ENCODE measurements at places on chromosomes 2 and 18.
A peak's percentile ranks its signal among the peaks of the same experiment; 100 is the strongest.

DNA sequence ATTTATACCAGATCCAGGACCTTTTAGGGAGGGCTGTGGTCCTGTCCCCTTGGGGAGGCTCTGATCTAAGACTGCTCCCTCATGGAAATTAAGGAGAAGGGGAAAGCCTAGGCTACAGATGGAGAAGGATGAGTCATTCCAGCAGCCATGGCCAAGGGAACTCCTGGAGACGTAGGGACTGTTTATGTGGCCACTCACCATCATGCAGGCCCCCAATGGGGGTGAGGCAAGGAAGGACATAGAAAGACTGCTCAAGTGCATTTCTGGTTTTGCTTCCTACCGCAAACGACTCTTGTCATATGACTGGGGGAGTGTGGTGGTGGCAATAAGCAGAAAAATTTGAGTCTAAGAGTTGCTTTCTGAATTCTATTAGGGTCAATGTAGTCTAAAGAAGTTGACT is 54.0 kb upstream of the CYP1B1 start:
- DNase-seq = no peak

GRCh38 chr2:73998451-73998850 is 13.7 kb downstream of the TET3 start:
- DNase-seq = no peak

DNA sequence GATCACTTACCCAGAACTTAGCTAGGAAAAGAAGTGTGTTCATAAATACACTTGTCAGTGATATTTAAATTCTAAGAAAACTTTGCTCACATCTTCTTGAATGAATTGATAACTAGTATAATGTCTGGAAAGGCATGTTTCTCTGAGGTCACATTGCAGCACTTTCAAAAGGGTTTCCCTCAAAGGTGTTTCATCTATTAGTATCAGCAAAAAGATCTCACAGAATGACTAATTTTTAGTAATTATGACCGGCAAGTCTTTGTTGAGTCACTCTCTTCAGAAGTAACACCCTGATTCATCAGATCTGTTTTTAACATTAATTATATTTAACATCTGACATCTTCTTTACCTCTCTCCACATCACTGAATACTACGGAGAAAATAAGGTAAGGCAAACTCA is 222.3 kb downstream of the IKZF2 start:
- DNase-seq = no peak

GRCh38 chr2:72891091-72891818 is 4.0 kb downstream of the SPR start:
- no peak for DNase-seq

- no peak for DNase-seq
Measured at GRCh38 chr2:24117902-24118301, 5.2 kb downstream of the PFN4 start.

DNA sequence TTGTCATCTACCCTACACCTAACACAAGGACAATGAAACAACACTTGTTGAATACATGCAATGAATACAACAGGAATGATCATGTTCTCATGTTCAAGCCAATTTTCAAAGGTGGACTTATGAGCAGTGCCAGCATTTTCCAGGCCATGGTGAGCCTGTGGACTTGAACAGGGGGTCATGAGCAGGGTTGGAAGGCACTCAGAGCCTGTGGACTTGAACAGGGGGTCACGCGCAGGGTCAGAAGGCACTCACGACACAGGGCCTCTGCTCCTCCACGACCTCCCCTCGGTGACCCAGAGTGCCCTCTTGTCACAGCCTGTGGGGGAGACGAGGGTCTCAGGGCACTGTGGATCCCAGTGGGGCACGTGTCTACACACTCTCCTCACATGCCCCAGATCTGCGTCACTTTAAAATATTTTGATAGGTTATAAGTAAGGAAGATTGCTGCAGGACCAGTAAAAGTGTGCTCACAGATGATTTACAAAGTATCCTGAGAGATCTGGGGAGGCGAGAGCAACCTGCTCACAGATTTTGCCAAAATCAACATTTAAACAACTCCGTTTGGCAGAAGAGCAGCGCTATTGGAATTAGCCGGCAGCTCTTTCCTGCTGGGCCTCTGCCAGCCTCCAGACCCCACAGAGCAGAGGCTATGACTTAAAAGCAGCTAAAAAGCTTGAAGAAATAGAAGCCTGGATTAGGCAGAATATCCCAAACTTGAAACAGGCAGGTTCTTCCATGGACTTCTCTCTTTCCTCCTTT is 121.9 kb downstream of the TMEM18 start:
- no peak for DNase-seq

GRCh38 chr2:196639180-196640030 is at the start of gene CCDC150:
CCDC150 (plus strand) TSS chr2:196639715; CDS start chr2:196639767, 52 bp downstream.
- peak; percentile 97 for DNase-seq

GRCh38 chr2:232897598-232898408 is 27.7 kb downstream of the SNORC start:
- DNase-seq = no peak

DNA sequence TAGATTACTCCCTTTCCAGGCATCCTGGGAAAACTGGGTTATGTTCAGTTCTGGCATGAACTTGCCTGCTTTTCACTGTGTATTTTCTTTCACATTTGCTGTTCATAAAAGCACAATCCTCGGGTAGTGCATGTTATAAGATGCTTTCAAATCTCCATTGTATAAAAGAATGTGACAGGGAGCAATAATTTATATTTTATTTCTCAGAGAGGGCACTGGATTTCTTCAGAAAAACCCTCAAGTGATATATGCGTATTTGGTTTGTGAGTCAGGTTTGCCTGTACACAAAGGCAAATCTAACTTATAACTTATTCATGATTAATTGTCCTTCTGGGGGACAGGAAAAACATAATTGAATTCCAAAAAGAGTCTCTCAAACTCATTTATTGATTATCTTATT is 440.7 kb upstream of the MMADHC start:
- no peak for DNase-seq

DNA sequence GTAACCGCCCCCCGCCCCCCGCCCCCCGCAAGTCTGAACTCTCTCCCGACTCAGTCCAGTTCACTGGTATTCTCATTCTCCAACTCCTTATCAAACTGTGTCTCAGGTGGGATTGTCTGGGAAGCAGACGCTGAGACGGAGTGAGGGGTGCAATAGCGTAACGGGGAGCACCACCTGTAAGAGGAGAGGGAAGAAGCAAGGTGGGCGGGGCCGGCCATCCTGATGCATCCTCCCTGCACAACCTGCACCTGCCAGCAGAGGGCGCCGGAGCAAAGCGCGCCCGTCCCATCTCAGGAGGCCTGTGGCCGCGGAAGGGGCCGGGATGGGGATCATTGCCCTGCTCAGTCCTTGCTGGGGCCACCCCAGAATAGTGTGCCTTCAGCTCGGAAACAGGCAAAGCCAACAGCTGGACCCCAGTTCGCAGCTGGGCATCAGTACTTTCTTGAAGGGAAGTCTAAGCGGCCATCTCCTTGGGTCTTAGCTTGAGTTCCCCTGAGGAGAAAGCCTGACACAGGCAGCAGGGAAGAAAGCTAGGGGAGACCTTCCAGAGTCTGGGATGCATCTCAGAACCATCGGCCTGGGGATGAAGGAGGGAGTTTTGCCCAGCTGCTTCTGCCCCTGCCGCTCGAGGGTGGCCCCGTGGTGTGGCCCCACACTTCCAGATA is 208.0 kb downstream of the TFCP2L1 start:
- DNase-seq = peak; percentile 61

DNA sequence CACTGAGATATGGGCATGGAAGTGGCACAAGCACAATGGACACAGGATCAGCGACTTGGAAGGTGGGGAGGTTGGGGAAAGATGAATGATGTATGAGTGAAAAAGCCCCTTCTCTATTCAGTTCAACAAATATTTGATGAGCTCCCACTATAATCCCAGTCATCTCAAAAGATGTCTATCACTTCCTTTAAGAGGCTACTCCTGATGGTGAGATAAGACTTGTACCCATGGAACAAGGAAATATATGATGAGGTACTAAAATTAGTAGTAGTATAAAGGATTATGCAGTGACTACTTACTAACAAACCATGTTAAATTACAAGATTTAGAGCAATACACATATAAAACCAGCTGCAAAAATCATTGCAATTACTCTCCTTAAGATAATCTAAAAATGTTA is 107.8 kb upstream of the COL5A2 start:
- no peak for DNase-seq

DNA sequence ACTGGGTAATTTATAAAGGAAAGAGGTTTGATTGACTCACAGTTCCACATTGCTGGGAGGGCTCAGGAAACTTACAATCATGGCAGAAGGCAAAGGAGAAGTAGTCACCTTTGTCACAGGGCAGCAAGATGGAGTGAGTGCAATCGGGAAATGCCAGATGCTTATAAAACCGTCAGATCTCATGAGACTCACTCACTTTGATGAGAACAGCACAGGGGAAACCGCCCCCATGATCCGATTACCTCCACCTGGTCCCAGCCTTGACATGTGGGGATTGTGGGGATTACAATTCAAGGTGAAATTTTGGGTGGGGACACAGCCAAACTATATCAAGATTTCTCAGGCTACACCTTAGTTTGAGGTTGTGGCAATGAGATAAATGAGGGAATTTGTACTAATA is 54.9 kb downstream of the AKAIN1 start:
- no peak for DNase-seq

GRCh38 chr2:216796115-216796840 is 63.6 kb downstream of the TNP1 start:
- no peak for DNase-seq

DNA sequence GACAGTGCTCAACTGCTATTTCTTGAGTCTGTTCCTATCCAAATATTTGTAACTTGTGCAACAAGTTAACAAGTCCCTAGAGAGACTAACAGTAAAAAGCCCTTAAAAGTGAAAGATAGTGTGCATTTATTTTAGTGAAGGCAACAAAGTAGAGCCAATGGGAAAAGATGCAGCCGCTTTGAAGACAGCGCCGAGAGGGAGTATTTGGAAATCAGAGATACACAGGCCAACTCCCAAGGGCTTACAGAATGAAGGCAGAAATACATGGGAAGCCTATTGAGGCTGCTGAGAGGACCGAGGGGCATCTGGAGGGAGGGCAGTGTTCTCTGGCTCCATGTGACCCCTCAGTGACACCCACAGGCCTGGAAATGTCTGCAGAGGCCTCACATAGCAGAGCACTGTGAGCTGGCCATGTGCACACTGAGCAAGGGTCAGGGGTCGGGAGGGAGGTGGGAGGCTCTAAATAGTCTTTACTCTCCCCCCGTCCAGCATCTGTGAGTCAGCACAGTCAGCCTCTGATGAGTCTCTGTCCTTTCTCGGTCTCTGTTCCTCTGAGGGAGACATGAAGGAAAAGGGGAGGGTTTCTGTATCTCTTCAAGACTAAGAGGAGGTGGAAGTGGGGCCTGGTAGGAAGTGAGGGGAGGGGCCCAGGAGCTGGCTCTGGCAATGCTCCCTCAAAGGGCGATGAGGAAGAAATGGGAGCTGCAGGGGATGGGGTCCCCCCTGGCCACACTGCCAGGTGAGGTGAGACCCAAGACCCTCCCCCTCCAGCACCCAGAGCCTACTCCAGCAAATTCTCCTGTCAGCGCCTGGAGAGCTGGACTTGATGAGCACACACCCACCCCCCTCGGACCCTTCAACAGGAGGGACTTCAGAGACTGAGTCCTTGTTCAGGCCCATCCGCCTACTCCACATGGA is 133.6 kb downstream of the SP3 start:
- DNase-seq = no peak

- no peak for DNase-seq
Measured at GRCh38 chr18:55473560-55473959, 114.4 kb downstream of the TCF4 start.

DNA sequence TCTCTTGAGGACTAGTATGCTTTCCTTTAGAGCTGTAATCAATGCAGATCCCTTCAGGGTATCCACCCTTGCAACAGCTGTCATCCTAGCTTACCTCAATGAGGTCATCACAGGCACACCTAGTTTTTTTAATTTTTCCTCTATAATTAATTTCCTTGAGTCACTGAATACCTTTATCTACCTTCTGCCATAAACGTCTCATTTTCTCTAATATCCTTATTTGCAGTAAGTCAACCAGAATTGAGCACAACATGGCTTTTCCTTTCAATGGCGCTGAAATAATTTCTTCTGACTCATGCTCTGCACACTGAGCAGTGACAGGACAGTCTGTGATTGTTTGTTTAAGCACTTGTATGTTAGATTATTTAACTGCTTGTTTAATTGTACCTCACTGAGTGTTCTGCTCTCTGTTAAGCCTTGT is 49.4 kb downstream of the ETAA1 start:
- DNase-seq = peak; percentile 72

- peak; percentile 93 for DNase-seq
Measured at GRCh38 chr2:121185571-121186074, 99.4 kb downstream of the TFCP2L1 start.

DNA sequence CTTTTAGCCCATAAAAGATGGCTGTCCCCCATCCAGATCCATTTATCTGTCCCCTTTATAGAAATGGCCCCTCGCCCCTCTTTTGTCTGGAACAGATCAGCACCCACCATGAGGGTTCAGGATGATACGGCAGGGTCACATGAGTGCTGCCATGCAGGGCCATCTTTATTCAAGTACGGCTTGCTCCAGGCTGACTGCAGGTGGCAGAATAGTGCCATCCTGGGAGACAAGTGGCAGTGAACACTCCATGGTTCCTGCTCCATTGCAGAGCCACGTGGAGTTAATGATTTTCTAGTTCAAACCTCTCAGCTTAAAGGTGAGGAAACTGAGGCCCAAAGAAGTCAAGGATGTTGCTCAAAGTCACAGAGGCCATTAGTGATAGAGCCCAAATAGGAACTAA is 180.6 kb downstream of the CLIP4 start:
- DNase-seq = peak; percentile 61

DNA sequence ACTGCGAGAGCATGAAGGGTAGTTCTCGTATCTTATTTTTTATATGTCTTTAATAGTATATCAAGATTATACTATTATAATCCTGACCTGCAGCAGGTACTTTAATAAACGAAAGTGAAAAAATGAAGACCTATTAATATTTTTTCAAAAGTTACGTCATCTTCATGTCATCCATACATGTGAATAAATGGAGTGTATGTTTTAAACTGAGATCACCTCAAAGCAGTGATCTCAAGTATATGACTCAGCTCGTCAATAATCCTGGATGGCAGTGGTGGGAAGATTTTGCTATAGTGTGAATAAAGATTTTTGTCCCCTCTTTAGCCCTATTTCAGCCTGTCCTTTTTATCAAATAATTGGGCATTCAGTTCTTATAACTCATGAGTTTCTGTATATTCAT is 166.3 kb upstream of the FBXO11 start:
- no peak for DNase-seq

GRCh38 chr2:236872981-236873380 is 212.7 kb upstream of the COPS8 start:
- no peak for DNase-seq

GRCh38 chr2:143440411-143441012 is 311.3 kb downstream of the ARHGAP15 start:
- no peak for DNase-seq

- no peak for DNase-seq
Measured at GRCh38 chr2:226508683-226509082, 290.9 kb downstream of the IRS1 start.

DNA sequence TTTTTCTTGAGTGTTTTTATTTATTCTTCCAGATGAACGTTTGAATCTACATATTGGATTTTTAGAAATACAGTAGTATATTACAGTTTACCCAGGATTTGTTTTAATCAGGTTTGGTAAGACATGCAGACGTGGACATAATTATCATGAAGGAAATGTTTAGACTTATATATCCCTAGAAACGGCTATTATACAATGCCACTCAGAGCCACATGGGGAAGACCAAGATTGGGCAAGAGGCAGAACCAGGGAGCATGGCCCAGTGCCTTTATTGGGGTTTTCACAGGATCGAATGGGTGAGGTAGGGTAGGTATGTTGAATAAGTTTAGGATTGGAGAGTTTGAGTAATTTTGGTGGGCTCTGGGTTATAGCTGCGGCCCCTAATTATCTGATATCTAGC is 212.2 kb downstream of the CAMKMT start:
- DNase-seq = no peak

All from NCI-H345 (cell line).